ENCODE measurements at places on chromosomes 6 and 20.

GRCh38 chr6:167030222-167031072, 31.2 kb downstream of the CEP43 start:
- no peak for DNase-seq

DNA sequence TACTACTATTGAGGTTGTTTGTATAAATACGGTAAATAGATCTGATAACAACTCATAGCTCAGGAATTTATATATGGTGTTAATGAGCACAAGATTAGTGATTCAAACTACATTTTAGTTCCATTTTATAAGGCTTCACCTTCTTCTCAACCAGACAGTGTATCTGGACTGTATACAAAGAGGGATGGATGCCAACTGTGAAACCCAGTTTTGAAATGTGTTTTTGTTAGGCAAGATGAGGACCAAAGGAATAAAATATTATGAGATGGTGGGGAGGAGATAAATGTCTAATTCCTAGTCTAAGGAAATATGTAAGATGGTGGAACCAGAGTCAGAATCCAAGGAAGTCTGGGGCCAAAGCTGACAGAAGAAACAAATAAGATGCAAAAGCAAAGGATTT, 329.0 kb downstream of the GRIK2 start:
- DNase-seq, result no peak

GRCh38 chr6:42547407-42548329, 16.2 kb upstream of the UBR2 start:
- peak; percentile 99 for DNase-seq

DNA sequence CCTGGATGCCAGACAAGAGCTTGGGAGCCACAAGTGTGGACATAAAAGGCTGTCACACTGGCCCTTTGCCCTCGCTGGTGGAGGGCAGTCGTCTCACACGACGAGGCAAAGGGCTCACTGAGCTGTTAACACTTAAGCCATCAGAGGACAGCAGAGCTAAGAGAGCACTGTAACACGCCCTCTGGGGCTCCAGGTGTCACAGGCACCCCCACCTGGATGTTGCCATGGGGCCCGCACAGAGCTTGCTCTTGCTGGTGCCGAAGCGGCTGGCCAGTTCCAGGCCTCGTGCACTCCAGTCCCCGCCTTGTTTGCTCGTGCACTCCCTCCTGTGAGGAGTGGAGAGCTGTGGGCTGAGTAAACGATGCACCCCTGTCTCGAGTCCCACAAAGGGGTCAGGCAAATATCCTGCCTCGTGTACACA, 37.4 kb downstream of the SLC35D3 start:
- DNase-seq, result no peak

DNA sequence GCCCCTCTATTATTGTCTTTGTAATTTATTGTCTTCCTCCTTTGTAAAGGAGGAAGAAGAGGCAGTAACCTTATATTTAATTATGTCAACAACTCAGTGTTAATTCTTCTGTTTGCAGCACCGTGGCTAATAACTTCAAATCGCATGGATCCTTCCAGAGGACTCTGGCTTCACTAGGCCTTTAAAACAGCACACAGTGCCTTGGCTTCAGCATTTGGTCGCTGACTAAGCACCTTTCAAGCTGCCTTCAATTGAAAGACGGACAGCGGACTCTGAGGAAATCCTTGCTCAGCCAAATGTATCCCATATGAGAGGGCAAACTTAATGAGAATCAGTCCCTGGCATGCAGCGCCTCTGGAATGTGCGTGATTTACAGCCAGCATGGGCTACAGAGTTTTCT, 64.2 kb downstream of the SGK1 start:
- no peak for DNase-seq

- no peak for DNase-seq
Observed at GRCh38 chr6:79042088-79042798, 35.8 kb downstream of the PHIP start.

DNA sequence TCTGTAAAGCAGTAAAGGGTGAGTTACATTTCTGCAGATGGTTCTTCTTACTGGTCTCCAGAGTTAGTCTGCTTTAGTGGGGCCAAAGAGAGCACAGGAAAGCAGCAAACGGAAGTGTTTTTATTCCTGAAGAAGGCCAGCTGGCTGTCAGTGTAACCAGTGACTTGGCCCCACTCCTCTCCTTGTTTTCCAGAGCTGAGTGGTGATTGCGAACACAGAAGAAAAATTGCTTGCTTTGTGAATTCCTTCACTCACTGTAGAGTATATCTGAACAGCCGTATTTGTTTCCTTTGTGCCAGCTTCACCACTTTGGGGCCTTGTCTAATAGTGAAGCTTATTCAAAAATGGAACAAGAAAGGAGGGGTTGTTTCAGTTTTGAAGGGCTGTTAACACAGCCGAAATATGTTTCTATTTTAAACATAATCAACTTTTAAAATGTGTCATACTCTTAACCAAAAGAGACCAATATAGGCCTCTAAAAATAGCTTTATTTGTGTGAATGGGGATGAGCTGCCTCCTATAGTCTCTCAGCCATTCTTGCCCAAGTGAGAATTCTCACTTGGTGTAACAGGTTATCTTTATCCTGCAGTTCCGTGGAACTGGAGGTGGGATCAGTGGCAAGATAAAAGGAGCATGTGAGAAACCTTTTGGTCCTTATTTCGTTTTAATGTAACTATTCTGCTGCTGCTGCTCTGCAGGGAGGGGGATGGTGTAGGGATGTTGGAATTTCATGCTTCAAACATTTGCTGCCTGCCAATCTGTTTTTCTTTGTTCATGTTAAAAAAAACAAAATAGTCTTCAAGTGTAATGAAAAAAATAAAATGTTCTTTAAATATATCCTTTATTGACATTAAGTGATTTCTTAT, 37.8 kb downstream of the ZC2HC1B start:
- no peak for DNase-seq

DNA sequence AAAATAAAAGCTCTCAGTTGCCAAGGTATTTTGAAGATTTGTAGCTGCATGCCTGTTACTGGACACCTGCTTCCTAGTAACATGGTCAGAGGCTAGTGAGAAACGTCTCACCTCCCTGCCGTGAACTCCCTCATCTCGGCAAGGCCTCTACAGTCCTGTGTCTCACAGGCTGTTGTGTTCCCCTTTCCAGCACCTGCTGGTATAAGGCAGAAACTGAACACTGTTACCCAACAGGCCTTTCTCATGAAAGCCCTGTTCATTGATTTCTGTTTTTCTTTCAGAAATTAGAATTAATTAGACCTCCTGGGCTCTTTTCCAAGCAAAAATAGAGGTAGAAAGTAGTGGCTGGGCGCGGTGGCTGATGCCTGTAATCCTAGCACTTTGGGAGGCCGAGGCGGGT, 17.6 kb upstream of the SRSF3 start:
- no peak for DNase-seq

GRCh38 chr6:37442416-37443215, 9.6 kb downstream of the CMTR1 start:
- DNase-seq, result no peak

GRCh38 chr20:5688431-5688972, 61.7 kb upstream of the SHLD1 start:
- no peak for DNase-seq

DNA sequence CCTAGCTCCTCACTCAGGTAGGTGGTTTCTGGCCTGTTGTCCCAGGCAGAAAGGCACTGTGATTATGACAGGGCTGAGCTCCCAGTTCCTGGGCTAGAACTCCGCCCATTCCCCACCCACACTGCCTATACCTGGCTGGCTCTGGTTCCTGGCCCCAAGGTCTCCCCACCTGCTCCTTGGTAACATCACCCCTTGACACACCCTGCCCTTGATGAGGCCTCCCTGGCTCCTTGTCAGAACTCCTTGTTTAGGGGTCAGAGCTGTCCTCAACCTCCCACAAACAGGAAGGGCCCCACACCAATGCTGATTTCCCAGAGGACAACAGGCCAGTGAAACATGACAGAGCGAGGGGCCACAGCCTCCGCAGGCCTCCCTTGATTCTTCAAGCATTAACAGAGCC, 15.5 kb upstream of the MYMX start:
- DNase-seq, result no peak

GRCh38 chr20:17956099-17956685, 12.4 kb downstream of the SNX5 start:
- peak; percentile 37 for DNase-seq

- DNase-seq, result no peak
Observed at GRCh38 chr6:156928126-156928525, 150.9 kb downstream of the ARID1B start.

GRCh38 chr6:112408522-112408921, 61.4 kb downstream of the RFPL4B start:
- no peak for DNase-seq

DNA sequence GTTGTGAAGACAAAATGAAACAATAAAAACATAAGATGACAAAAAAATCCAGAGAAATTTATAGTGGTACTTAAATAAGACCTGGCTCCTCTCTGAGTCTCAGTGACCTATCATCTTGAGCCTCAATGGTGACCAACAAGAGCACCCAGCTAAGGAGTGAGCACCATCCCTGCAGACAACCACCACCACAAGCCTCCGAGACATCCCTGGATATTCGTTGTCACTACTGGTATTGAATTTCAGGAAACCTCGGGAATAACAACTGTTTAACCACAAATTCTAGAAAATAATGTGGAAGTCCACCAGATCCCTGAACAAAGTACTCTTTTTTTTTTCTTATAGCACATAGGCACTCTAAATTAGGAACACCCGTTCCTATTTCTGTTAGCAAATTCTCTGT, 32.2 kb upstream of the ADGRF5 start:
- no peak for DNase-seq

- DNase-seq, result no peak
Observed at GRCh38 chr6:135126034-135126433, 55.1 kb upstream of the MYB start.

- DNase-seq, result no peak
Observed at GRCh38 chr6:5746053-5746758, 260.5 kb downstream of the NRN1 start.

GRCh38 chr6:56815436-56815835, 139.5 kb upstream of the BEND6 start:
- DNase-seq, result no peak

DNA sequence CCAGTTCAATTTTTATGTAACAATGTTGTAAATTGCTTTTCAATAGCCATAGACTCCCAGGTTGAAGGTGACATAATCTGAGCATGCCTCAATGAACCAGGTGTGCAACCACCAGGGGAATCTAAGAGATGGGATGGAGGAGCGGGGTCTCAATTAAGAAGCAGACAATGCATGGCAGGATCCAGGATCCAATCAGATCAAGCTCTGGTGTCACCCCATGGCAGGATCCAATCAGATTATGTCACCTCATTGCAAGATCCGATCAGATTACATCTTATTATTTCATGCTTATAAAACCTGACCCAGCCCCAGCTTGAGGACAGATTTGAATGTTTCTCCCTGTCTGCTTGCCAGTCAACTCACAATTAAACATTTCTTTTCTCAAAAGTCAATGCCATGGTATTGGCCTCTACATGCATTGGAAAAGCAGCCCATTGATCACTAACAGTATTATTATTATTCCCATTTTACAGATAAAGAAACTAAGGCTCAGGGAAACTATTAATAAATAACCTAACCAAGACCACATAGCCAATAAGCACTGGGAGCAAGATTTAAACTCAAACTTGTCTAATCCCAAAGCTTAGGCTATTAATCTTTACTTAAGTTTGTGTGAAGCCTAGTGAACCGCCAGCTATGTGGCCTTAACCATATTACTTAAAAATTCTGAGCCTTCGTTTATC, 14.3 kb upstream of the SIRT5 start:
- no peak for DNase-seq

GRCh38 chr6:152566103-152566875, 70.9 kb downstream of the SYNE1 start:
- DNase-seq, result no peak

DNA sequence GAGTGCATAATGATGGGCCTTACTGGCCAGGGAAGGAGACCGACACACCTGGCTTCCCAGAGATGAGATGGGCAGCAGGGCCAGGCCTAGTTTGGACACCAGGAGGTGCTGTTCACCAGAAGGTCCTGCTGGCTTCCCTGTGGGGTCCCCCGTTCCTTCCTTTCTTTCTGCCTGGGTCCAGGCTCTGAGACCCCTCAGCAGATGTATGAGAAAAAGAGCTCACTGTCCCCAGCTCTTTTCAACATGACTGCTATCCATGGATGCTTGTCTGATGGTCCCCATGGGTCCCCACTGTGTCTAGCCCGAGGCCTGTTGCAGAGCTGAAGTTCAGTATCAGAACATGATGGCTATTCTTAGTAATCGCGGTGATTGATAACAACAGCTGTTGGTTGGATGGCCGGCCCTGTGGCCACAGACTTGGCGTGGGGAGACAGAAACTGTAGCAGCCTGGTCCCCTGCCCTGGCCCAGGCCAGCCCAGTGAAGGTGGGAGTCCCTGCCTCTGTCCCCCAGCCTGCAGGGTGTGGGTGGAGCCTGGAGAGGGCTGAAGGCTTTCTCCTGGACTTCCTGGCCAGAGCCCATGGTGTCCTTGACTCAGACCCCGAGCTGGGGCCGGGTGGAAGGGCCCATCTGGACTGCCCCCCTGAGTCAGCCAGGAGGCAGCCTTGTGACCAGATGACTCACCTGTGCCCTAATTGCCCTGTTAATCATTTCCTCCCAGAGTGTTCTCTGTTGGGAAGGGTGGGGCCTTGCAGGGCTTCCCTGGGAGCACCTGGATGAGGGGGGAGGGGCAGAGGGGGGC, 9.9 kb upstream of the BAK1 start:
- DNase-seq, result peak; percentile 74

GRCh38 chr6:149130508-149130907, 187.0 kb upstream of the TAB2 start:
- no peak for DNase-seq

DNA sequence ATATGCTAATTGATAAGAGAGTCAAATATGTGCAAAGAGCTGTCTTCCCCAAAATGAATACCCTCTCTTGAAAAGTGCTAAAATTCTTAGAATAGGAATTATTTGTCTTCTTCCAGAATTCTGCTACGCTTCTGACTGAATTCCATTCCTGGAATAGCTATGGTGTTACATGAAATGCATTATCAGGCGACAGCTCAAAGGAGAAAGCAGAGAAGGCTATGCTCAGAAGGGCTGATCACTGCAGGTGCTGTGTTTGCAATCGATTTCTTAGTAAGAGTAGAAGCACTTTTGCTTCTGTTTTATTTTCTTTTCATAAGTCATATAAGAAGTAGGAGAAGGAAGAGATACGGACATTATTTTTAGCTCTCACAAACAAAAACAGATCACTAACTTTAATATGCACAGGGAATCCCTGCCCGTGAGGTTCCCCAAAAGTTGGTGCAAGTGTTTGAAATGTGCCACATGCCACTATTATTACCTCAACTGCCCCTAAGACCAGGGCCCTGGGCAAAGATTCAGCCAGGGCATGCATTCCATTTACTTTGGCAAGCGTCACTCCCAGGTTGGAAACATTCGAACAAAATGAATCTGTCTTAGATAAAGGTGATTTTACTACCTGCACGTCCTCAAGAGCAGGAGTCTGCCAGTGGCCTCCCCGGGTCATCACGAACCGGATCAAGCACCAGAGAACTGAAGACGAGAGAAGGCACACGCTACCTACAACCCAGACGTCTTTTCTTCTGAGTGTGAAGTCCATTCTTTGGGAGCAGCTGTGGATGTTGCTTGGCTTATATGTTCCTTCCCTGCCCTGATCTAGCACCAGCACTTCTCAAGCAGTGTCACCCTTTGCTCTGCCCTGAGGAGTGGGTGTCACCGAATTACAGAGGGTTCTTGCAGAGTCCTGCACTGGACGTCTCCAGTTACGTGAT, 7.2 kb downstream of the MYLK4 start:
- DNase-seq, result no peak

Measured in activated CD8-positive, alpha-beta memory T cell treated with anti-CD3 and anti-CD28 coated beads, Interleukin-2, amount 50 U/mL, for 48 hours (primary cell).